ENCODE measurements at places on chromosomes 1 and 21. TPM values are rescaled to one million over a fixed set of nuclear protein-coding genes. Genes with fewer than 3 reads are reported as not detected.

Gene PTGS2
- total RNA-seq = 12.7 TPM

Gene ENSA
- total RNA-seq = 109 TPM

Gene ACTL8
- total RNA-seq = under 0.01 TPM

Gene ATP6V1G3
- not detected for total RNA-seq

Gene SLAMF9
- total RNA-seq = not detected

Gene SFN
- total RNA-seq = not detected

Gene TMEM54
- 29.6 TPM for total RNA-seq

Gene AIRE
- total RNA-seq = under 0.01 TPM

Gene CELA3A
- not detected for total RNA-seq

Measured in epithelial cell of umbilical artery (primary cell).